ENCODE measurements at places on chromosomes 13 and 19. TPM values are rescaled to one million over a fixed set of nuclear protein-coding genes. Genes with fewer than 3 reads are reported as not detected.

CCL25 gene
- total RNA-seq: not detected

- no peaks in the 10 kb centered on the region for H3K36me3 ChIP-seq
- DNase-seq: no peak
- H3K27ac ChIP-seq: no peak overlapping the region
- no peak overlapping the region for H3K4me3 ChIP-seq
These were observed 265.1 kb upstream of the EDNRB start for GRCh38 chr13:78183732-78184131.

GRCh38 chr13:74134221-74134776, at the start of gene KLF12:
KLF12 (minus strand) TSS chr13:74134404.
- H3K36me3 ChIP-seq: no peaks in the 10 kb centered on the region
- peak within 1 kb of the TSS; percentile 93 for H3K27ac ChIP-seq
- H3K27me3 ChIP-seq: no peaks in the 10 kb centered on the region
- peak within 1 kb of the TSS; percentile 93 for H3K4me3 ChIP-seq

DNA sequence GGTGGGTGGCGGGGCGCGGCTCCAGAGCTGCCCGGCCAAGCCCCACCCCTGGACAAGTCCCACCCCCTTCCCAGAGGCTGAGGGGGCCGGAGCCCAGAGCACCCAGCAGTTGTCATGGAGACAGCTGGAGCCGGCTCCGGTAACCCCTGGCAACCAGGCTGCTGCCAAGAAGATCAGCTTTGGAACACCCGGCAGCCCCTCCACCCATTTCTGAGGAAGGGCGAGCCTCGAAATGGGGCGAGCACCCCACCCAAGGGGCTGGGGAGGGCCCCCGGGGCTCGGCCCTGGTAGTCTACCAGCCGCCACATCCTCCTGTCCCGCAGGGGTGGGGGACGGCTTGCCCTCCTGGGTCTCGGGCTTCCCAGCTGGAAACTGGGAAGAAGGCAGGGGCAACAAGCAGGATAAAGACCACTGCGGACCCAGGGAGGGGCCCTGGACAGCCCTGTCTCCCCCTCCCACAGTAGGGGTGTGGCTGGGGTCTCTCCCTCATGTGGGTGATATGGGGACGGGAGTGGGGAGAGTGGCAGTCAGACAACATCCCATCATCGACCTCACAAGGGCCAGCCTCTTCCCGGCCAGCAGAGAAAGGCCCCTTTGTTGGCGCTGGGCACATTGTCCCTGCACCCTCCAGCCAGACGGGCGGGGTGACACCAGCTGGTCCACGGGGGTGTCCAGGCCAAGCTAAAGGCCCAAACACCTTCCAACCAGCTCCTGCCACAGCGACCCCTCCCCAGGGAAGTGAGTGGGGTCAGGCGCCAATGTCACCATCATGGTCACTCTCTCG, 1.5 kb downstream of the CERS1 start:
- H3K4me1 ChIP-seq: peaks cover 13% of the 10 kb centered on the region
- peaks cover 4% of the 10 kb centered on the region for H3K36me3 ChIP-seq
- DNase-seq: no peak
- H3K27ac ChIP-seq: no peak overlapping the region
- peaks cover 12% of the 10 kb centered on the region for H3K27me3 ChIP-seq

GRCh38 chr13:45915686-45916439, 64.3 kb upstream of the SIAH3 start:
- no peaks in the 10 kb centered on the region for H3K27me3 ChIP-seq
- H3K27ac ChIP-seq: no peak overlapping the region
- no peaks in the 10 kb centered on the region for H3K36me3 ChIP-seq
- DNase-seq: no peak

DNA sequence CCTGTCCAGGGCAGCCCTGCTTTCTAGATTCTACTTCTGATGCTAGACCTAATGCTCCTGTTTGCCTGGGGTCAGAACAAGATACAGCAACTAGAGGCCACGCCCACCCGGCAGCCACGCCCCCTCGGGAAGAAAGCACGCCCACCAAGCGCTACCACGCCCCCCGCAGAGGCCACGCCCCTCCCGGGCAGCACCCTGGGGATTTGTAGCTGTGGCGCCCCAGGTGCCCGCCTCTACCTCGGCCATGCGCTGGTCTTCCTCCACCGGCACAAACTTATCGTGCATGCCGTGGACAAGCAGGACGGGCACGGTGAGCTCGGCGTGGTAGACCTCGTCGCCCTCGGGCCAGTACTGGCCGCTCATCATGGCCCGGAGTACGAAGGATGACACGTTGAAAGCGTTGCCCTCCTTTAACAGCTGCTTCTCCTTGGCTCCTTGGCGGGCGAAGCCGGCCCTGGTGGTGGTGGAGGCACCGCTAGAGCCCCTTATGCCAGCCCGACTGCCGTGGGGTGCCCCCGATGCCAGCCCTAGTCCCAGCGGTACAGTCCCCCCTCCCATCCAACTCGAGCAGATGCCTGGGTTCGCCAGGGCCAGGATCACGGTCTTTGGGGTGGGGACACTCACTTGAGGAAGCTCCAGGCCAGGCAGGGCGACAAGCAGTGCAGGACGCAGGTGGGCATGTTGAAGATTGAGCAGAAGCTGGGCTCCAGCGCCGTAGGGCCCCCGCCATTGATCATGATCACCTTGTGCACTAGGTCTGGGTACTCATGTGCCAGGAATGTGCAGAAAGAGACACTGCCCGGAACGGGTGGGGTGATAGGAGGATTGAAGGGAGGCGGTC, 9.0 kb downstream of the ABHD8 start:
- H3K27me3 ChIP-seq: no peaks in the 10 kb centered on the region
- no peak for DNase-seq
- H3K27ac ChIP-seq: no peak overlapping the region
- peaks cover 20% of the 10 kb centered on the region for H3K36me3 ChIP-seq
- H3K4me3 ChIP-seq: no peak overlapping the region
- H3K4me1 ChIP-seq: peaks cover 9% of the 10 kb centered on the region

DNA sequence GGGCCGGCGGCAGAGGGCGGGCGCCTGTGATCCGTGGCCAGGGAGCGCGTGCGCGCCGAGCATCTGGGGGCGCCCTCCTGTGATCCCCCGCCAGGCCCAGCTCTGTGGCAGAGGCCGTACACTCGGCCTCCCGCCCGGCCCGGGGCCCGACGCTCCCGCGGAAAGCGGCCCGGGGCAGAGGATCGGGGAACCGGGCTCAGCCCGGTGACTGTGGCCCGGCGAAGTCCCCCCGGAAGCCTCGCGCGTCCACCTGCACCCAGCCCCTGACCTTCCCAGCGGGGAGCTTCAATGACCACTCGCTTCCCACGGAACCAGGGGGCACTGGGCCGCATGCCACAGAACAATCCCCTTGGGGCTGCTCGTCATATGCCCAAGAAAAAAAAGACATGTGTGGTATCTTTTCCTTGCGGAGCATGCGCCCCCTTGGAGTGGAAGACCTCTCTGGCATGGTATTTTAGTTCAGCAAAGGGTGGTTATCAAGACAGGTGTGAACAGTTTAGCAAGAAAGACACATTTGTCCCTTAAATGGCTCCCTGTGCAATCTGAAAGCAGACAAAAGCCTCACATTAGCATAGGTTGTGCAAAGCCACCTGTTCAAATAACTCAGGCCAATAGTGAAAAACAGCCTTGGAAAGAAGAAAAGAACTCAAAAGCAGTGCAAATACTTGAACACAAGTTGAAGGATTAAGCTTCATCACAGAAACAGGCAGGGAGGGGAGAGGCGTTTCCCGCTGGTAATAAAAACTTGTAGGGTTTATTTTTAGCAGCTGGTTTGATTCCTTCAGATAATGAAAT, 290.9 kb upstream of the SOX21 start:
- no peaks in the 10 kb centered on the region for H3K36me3 ChIP-seq
- H3K27ac ChIP-seq: no peak overlapping the region
- H3K4me3 ChIP-seq: no peak overlapping the region
- H3K4me1 ChIP-seq: no peaks in the 10 kb centered on the region
- peaks cover 5% of the 10 kb centered on the region for H3K27me3 ChIP-seq
- DNase-seq: no peak
